ENCODE measurements at places on chromosomes 12 and 14.
A peak's percentile ranks its signal among the peaks of the same experiment; 100 is the strongest.

DNA sequence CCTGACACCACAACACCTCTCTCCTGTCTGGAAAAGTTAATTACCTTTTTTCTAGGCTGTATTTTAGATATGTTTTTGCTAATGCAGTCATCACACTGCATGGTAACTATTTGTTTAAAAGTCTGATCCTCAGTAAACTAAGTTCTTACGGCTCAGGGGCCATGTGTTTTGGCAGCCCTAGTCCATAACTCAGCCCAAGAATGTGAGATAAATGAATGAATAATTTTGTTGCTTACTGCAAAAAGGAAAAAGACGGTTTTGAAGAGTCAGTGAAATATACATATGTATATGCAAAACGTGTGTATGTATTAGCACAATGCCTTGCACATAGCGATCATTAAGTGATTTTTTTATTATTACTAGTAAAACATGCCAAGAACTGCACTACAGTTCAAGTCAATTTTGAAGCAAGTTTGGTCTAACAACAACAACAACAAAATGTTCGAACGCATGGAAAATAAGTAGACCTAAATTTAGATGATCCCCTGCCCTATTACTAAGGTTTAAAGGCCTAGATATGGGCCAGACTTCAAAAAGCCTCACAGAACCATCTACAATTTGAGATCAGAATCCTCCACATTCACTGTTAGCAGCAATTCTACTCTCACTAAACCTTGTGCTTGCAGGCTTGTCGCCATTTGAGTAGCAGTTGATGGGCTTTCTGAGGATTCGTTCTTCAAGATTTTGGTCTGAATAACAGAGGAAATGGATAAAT, 140.0 kb downstream of the NDUFA12 start:
- DNase-seq, result no peak

DNA sequence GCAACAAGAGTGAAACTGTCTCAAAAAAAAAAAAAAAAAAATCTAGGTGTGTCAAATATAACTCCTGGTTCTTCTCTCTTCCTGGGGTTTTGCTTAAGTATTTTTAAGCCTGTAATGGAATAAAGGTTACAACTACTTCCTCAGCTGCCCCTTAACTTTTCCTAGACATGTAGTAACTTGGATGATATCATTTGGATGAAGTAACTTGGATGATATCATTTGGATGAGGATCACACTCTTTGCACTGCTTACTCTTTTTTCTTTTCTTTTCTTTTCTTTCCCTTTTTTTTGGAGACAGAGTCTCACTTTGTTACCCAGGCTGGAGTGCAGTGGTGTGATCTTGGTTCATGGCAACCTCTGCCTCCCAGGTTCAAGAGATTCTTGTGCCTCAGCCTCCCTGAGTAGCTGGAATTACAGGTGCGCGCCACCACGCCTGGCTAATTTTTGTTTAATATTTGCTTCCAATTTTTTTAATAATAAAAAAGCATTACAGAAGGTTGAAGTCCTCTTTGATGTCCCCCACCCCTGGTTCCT, 775 bp upstream of the FAM186A start:
- DNase-seq, result no peak

DNA sequence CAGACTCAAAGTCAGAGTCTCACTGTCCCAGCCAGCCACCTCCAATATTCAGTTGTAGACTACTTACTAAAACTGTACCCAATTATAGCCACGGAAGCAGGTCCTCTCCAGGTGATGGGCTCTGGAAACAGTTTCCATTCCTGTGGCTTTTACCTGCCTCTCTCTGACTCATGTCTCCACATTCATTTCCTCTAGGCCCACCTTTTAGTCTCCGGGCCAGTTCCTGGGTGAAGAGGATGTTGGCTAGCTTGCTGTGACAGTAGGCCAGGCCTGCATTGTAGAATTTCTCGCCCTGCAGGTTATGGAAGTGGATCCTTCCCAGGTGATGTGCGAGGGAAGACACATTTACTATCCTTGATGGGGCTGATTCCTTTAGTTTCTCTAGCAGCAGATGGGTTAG, 5.6 kb downstream of the RDH11 start:
- DNase-seq, result no peak

- DNase-seq, result no peak
These were observed 79.2 kb downstream of the ASCL1 start for GRCh38 chr12:103036581-103037214.

GRCh38 chr12:28050606-28051005, 78.1 kb upstream of the PTHLH start:
- no peak for DNase-seq

- DNase-seq, result no peak
These were observed 150.2 kb upstream of the CLEC14A start for GRCh38 chr14:38405851-38406635.

DNA sequence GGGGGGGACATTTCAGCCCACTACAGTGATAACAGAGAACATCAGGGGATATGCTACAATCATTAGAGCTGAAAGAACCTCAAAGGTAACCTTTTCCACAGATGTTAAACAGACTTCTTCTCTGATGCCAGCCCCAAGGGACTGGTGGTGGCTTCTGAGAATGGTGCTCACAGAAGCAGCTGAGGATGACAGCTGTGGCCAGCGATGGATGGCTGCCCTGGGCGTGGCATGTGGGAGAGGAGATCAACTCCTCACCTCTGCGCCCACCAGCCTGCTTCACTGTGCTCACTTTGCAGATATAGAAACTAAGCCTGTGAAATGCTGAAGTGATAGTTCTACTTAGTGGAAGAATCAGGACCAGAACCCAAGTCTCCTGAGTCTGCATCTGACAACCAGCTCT, 33.0 kb downstream of the FOXN3 start:
- peak; percentile 82 for DNase-seq

DNA sequence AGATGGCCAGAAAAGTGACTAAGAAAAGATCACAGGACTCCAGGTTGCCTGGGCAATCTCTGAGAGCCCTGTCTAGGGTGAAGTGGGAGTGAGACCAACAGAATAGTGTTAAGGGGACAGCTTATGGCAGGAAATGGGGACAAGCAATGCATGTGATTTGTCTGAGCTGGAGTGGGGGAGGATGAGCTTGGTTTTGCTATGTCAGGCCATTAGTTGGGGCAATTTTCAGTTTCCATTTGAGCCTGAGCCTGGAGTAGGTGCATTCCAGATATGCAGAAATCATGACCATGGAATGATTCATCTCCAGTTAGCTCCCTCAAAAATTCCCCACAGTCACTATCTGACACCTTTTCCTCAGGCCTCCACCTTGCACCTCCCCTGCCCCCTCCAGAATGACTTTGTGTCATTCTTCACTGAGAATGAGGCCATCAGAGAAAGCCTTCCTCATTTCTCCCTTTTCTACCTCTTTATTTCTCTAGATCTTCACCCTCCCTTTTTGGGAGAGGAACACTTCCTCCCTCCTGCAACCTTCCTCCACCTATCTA, 150.9 kb upstream of the PLEKHG7 start:
- DNase-seq, result no peak

DNA sequence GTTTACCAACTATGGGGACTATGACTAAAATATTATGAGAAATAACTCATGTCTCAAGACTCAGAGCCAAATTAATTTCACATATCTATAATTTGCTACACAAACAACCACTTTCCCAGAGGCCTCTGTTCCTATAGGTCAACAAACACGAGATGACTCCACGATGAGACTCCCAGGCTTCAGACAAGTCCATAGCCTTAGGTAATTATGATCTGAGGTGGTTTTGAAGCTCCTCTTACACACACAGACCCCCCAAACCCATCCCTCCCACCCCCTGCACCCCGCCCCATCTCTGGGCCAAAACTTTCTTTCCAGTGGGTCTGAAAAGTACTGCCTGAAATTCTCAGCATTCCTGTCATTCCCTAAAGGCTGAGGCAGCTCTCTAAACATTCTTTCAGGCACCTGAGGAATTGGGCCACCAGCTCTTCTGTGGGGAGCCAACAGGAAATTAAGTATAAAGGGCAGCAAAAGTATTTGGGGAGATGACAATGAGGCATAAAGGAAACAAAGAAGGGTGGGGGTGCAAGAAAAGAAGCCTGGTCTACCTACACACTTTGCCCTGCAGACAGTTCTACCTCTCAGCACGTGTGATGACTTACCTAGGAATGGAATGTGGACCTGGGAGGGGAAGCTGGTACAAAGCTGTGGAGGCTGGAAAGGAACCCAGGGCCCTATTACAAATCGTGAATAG, 143.6 kb downstream of the PAWR start:
- DNase-seq, result no peak

- DNase-seq, result no peak
These were observed 48.6 kb upstream of the RHOJ start for GRCh38 chr14:63155511-63156185.

Measured in memory B cell (primary cell).